ENCODE measurements at places on chromosomes 5 and 9.

DNA sequence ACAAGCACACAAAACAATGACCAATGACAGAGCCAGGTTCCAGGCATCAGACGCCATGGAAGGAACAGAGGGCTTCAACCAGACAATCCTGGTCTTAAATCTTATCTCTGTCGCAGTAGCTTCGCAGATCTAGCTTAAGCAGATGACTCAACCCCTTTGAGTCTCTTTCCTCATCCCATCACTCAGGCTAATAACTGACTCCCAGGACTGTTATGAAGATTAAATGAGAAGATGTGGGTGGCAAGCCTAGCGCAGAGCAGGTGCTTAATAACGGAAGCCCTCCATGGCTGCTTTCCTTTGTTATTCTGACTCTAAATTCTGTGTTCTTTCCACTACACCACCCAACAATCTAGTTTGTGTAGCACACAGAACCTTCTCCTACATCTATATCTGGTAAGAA lies 110.9 kb downstream of the SLC24A2 start:
- DNase-seq, result no peak

GRCh38 chr5:17634160-17634559 lies at the start of gene TAF11L14:
TSS of gene TAF11L14 (plus strand) at chr5:17634460.
- no peak for DNase-seq

DNA sequence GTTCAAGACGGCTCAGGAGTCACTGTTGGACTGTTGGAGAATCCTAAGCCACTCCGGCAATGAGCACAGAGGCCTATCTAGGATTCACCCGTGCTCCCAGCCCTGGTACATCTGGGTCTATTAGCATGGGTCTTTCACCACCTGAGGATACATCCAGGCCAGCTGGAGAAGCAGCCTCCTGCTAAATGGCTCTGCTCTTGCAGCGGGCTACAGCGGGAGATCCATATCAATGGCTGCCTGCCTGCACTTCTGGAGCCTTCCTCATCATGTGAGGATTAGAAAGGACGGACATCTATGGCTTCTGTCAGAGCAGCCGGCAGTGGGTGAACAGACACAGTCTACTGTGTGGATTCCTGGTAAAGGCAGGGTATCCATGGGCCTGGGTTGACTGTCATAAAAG lies 357.4 kb downstream of the MLLT3 start:
- no peak for DNase-seq

GRCh38 chr9:136762221-136762691 lies 2.1 kb downstream of the LCN15 start:
- DNase-seq, result no peak

DNA sequence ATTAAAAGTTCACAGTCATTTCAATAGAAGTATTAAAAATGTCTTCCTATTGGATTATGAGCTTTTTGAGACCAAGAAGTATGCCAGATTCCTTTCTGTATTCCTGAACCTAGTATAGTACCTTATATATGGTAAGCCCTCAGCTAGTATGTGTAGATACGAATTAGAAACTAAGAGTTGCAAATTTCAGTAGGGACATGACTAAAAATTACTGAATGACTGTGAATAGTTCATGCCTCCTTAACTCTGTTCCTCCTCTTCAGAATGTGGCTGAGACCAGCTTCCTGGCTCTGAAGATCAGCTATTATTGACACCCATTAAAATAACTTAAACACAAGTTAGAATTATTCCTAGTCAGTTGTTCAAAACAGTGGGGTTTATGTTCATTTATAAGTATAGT lies 19.7 kb downstream of the KDM3B start:
- no peak for DNase-seq

- DNase-seq, result no peak
These were observed 134.6 kb downstream of the RXRA start for GRCh38 chr9:134460896-134461295.

DNA sequence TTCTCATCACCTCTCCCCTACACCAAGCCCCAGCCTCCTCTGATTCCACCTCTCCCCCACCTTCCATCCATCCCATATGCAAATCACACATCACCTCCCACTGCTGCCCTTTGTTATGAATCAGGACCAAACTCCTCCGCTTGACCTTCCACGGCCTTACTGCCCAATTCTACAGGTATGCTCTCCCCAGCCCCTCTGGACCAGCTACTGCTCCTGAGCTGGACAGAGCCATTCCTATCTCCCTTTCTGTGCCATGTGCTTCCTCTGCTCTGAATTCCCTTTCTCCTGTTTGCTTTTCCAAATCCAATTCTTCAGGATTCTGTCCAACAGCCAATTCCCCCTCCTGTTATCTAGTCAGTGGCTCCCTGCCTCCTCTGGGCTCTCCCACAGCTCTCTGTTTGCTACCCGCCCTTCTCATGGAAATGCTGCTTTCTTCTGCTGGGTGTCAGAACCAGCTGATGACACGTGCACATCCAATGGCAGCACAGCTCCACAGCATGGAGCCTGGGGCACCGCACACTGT lies 8.3 kb downstream of the FABP6 start:
- DNase-seq, result no peak

DNA sequence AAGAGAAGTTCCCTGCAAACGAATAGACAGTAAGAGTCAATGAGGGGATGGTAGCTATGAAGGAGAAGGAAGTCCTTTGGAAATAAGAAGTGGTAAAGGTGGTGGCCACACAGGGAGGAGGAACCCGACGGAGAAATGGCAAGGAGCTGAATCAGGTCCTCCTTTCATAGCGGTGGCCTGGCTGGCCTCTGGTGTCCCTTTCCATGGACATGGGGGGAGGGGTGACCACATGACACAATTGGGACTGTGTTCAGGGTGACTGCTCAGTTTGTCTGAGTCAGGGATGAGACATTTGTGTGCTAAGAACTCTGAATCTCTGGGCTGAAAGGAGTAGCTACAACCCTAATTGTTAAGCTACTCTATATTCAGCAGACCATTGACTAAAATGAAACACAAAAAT lies 28.7 kb upstream of the TIMD4 start:
- no peak for DNase-seq

DNA sequence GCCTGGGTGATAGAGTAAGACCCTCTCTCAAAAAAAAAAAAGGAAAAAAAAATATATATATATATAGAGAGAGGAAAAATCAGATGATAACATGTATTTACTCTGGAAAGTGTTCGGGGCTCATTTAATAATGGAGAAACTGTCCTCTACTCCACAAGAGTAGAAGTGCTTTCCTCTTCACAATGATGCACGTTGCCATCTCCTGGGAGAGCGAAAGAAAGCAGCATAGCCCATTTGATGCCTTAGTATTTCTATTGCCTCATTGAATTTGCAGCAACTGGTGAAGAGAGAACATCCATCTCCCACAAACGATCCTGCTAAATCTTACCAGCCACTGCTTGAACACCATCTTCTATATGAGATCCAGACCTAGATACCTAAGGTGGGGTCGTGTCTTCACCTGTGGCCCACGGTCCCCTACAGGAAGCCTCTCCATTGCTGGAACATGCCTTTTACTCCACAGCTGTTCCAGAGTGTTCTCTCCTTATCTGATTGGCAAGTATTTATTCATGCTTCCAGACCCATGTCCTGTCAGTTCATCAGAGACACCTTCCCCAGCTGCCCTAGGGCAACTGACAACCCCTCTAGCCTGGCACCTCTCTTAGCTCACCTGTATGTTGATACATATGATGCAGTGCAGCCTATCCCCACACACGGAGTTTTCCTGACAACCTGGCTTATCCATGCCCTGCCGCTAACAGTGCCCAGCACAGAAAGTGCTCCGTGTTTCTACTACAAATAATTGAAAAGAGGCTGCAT lies 115.3 kb downstream of the MARCHF11 start:
- DNase-seq, result no peak

Measured in hippocampal formation (tissue), 2 donors.